Glutamatergic neuron (in vitro differentiated cells): ENCODE measurements at places on chromosomes 5 and 9. TPM values are rescaled to one million over a fixed set of nuclear protein-coding genes. Genes with fewer than 3 reads are reported as not detected.

DNA sequence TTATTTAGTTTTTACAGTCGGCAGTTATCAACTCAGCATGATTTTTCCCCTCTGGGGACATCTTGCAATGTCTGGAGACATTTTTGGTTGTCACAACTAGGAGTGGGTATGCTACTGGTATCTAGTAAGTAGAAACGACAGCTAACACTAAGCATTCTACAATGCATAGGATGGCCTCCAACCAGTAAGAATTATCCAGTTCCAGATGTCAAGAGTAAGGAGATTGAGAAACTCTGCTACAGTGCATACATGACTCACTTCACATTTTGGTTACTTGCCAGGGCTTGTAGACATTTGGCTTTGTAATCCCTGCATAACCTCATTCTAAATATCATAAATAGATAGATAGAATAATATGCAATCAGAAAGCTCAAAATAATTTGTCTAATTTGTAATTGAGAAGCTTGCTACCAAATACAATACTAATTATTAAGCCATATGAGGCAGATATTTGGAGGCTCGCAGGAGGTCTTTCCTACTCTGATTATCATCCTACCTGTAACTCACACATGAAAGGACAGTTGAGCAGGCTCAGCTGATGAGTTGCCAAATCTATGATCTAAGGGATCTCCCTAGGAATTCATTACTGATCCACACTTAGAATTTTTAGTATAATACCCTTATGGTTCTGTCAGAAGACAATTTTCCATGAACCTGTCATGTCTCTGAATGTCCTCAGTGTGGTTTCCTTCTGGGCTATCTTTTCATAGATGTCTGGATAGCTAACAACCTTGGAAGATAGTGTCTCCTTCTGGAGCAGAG, 346.9 kb upstream of the TLE4 start:
- H3K4me1 ChIP-seq, result no peaks in the 10 kb centered on the region
- H3K27me3 ChIP-seq, result no peaks in the 10 kb centered on the region
- DNase-seq, result no peak
- H3K36me3 ChIP-seq, result peaks cover 3% of the 10 kb centered on the region
- no peak overlapping the region for H3K4me3 ChIP-seq

The CEP78 gene
- 29.7 TPM for total RNA-seq

The ZNF169 gene
- 4.9 TPM for total RNA-seq

DNA sequence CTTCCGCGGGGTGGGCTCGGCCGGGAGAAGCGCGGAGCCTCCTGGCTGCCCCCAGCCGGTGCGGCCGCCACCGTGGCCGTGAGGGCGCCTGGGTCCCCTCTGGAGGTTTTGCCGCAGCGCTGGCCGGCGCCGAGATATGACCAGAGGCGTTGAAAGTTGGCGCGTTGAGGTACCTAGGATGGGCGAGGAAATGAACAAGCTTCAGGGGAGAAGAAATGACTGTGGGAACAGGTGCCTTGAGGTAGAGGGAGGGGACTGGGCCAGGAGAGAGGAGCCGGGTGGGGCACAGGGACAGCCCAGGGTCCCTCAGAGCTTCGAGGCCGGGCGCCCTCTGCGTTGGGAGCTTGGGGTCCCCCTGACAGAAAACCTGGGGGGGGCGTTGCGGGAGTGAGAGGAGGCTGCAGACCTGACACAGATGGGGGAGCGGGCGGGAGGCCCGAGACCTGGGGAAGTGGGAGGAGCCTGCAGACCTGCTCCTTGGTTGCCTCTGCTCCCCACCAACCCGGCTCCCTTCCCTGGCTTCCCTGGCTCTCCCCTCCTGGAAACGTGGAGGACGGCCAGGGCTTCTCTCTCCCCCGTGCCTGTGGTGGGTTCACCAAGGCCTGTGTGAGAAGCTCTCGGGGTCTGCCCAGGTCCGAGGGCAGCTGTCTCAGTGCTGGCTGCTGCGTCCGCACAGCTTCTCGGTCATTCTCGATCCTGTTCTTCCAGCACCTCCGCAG, 14.2 kb downstream of the RABL6 start:
- peaks cover 11% of the 10 kb centered on the region for H3K27me3 ChIP-seq
- H3K36me3 ChIP-seq, result peaks cover 4% of the 10 kb centered on the region
- H3K4me1 ChIP-seq, result peaks cover 19% of the 10 kb centered on the region
- H3K4me3 ChIP-seq, result peak overlapping the region; percentile 32

DNA sequence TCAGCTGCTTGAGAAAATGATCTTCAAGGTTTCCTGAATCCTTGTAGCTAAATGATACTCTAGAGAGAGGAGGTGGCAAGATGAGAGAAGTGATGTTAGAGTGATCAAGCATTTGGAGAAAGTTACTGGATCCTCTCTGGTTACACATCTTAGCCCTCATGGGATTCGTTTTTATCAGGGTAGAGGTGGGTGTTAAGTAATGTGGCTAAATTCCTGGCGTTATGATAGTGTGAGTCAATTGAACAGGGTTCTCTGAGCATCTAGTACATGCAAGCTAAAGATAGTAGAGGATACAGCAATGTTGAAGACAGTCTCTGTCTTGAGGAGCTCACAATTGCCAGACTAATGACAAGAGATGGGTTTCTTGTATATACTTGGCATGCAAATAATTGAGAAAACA, 123.7 kb downstream of the PSD2 start:
- H3K4me1 ChIP-seq, result no peaks in the 10 kb centered on the region
- H3K27me3 ChIP-seq, result no peaks in the 10 kb centered on the region
- no peak overlapping the region for H3K4me3 ChIP-seq
- H3K27ac ChIP-seq, result no peak overlapping the region
- H3K36me3 ChIP-seq, result no peaks in the 10 kb centered on the region

DNA sequence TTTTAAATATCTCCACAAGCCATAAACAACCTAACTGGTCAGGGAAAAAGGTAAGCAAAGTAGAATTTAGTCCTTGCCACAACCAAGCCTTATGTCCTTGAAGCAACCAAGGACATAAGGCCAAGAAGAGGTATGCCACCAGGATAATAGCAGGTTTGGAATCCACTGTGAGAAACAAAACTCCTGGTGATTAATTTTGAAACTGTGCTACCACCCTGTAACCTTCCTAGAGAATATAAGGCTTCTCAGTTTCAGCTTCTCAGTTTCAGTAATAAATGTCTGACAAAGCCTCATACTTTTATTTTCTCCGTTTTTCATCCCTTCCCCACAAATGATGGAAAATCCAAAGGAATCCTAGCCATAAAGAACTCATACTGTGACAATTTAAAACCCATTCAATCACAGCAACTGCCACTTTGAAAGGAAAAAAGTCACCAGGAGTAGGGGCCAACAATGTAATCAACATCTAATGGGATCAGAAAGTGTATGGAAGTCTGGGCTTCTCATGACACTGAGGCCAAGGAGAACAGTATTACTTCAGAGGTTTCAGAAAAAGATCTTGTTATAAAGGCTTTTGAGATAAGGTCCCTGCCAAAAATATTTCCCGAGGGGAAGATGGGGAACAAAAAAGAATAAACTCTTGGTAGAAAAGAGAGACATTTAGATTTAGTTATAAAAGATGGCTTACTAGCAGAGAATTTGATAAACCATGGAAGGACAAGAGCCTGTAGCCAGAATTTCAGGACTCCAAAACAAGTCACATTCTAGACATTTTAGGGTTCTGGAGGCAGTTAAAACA, 189.2 kb downstream of the TSSK1B start:
- H3K4me1 ChIP-seq, result peaks cover 18% of the 10 kb centered on the region
- peaks cover 12% of the 10 kb centered on the region for H3K36me3 ChIP-seq
- DNase-seq, result no peak
- no peak overlapping the region for H3K27ac ChIP-seq

- peaks cover 27% of the 10 kb centered on the region for H3K36me3 ChIP-seq
- peaks cover 3% of the 10 kb centered on the region for H3K27me3 ChIP-seq
- no peak overlapping the region for H3K27ac ChIP-seq
- no peak for DNase-seq
- no peak overlapping the region for H3K4me3 ChIP-seq
- no peaks in the 10 kb centered on the region for H3K4me1 ChIP-seq
Measured at GRCh38 chr9:82101475-82101874, 112.9 kb downstream of the SPATA31D1 start.

The CCDC183 gene
- total RNA-seq, result 20.0 TPM

The OR1Q1 gene
- not detected for total RNA-seq

The SNCB gene
- 3.7 TPM for total RNA-seq

DNA sequence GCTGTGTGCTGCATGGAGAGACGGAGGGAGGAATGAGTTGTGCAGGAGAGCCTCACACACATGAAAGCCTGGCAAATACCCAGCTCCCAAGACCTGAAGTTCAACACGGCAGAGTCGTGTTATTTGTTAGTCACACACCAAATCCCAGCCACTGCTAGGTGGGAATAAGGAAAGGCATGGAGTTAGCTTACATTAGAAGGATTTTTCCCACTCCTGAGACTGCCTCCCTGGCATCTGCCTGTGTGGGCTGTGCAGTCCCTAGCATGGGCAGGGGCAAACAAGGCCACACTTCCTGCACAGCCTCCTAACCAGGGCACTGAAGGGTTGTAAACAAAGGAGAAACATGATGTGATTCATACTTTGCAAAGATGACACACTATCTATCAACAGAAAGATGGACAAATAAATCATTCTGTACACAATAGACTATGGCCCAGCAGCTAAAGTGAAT, 306.8 kb downstream of the SPOCK1 start:
- H3K27ac ChIP-seq, result no peak overlapping the region
- no peak overlapping the region for H3K4me3 ChIP-seq
- H3K36me3 ChIP-seq, result no peaks in the 10 kb centered on the region
- no peaks in the 10 kb centered on the region for H3K4me1 ChIP-seq

The TSSK1B gene
- 0.54 TPM for total RNA-seq

GRCh38 chr9:104906441-104907277, 21.3 kb downstream of the ABCA1 start:
- no peaks in the 10 kb centered on the region for H3K36me3 ChIP-seq

- DNase-seq, result no peak
- no peak overlapping the region for H3K4me3 ChIP-seq
- H3K27me3 ChIP-seq, result no peaks in the 10 kb centered on the region
- H3K4me1 ChIP-seq, result no peaks in the 10 kb centered on the region
- H3K36me3 ChIP-seq, result peaks cover 18% of the 10 kb centered on the region
Measured at GRCh38 chr5:127858116-127858784, 155.1 kb downstream of the CCDC192 start.

DNA sequence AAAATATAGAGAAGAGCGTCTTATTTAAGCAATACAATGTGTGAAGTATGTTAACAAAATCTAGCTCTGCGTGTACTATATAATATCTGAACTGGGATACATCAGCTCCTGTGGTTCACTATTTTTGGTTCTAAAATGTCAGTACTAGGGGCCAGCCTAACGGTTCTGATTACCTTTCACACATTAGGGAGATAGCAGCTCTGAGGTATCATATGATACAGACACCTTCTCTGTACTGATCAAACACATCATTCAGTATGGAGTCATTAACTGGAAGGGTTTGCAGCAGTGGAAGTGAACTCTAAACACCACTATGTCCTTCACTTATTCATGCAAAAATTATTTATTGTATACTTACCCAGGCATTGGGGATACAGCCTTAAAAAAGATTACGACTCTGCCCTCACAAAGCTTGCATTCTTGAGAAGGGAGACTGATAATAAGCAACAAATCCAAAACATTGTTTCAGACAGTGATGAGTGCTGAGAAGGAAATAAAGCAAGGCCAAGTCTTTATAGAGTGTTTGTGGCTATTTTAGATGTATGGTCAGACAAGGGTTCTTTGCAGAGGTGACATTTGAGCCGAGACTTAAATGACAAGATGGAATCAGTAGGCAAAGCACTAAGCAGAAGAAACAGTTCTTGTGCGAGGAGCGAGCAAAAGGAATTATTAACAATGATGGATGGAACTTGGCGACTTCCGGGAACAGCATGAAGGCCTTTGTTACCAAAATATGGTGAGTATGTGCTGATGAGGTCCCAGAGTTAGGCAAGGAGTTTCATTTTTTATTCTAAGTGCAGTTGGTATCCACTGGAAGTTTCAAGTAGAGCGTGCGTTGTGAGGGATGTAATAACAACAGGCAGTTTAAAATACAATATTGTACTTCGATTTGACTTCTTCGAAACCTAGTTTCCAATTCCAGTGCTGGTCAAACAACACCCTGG, 1.8 kb upstream of the LNPEP start:
- peaks cover 26% of the 10 kb centered on the region for H3K4me1 ChIP-seq
- peak overlapping the region; percentile 93 for H3K4me3 ChIP-seq
- H3K27me3 ChIP-seq, result peaks cover 13% of the 10 kb centered on the region
- peak overlapping the region; percentile 99 for H3K27ac ChIP-seq
